Hepatic stellate cell (primary cell): ENCODE measurements at places on chromosomes 11 and 22.

GRCh38 chr11:59601788-59602187, 13.8 kb downstream of the OSBP start:
- no peak for DNase-seq

GRCh38 chr11:124801014-124801413, 808 bp upstream of the MSANTD2 start:
- peak; percentile 14 for DNase-seq

- no peak for DNase-seq
Measured at GRCh38 chr11:125935618-125936199, 10.1 kb upstream of the VSIG10L2 start.

DNA sequence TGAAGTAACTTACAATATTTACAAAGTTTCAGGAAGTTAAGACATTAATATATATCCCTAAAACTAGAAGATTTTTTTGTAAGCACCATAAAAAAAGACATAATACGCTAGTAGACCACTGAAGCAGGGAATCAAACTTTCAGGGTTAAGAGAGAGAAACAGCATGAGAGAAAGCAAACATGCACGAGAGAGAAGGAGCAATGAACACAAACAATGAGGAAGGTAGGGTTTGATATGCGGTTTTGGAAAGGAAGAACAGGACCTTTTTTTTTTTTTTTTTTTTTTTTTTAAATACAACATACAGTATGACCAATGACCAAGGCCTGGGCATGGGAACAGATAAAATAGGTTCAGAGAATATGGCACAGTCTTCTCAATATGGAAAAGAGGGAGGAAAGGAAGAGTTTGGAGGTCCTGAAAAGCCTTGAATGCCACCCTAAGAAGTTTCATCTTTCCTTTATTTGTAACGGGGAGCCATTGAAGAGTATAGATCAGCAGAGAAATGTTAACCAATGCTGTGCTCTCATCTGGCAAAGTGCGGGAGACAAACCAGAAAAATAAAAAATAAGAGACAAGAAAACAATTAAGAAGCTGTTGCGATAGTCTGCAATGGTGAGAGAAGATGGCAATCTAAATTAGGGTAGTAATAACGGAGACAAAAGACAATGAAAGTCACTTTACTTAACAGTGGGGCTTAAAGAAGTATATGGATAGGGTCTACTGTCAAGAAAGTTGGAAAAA, 101.0 kb downstream of the USP35 start:
- no peak for DNase-seq

- DNase-seq: no peak
Measured at GRCh38 chr11:34030382-34030781, 21.1 kb upstream of the CAPRIN1 start.

DNA sequence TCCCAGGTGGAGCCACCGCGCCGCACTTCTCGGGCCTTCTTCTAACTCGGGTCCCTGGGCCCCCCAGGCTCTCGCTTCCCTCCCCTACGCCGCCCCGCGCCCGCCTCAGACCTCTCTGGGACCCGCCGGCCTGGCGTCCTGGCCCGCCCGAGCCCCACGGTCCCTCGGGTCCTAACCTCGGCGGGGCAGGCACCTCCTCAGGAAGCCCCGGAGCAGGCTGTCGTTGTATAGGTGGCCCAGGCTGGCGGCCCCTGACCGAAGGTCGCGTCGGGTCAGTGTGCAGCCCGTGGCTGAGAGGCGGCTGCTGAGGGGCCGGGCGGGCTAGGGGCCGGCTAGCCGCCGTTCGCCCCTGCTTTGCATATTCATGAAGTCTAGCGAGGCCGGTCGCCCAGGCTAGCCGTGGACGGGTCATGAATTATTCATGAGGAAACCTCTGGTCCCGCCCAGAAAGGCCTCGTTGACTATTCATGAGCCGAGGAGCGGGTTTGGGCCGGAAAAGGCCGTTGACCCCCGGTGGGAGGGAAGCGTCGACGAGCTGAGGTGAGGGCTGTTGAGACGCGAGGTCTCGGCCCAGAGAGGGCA, at the start of gene HORMAD2:
Gene HORMAD2, plus strand, starts transcription at position 513 of the 582 bp plus-strand sequence. CDS start 13,489 bp downstream, outside the sequence.
- no peak for DNase-seq

- DNase-seq: no peak
Measured at GRCh38 chr11:1453611-1454034, 33.0 kb downstream of the MOB2 start.

- no peak for DNase-seq
Measured at GRCh38 chr11:80899381-80899780, 1458.6 kb upstream of the TENM4 start.

- peak; percentile 73 for DNase-seq
Measured at GRCh38 chr11:66619080-66619554, 2.7 kb downstream of the RBM14 start.

DNA sequence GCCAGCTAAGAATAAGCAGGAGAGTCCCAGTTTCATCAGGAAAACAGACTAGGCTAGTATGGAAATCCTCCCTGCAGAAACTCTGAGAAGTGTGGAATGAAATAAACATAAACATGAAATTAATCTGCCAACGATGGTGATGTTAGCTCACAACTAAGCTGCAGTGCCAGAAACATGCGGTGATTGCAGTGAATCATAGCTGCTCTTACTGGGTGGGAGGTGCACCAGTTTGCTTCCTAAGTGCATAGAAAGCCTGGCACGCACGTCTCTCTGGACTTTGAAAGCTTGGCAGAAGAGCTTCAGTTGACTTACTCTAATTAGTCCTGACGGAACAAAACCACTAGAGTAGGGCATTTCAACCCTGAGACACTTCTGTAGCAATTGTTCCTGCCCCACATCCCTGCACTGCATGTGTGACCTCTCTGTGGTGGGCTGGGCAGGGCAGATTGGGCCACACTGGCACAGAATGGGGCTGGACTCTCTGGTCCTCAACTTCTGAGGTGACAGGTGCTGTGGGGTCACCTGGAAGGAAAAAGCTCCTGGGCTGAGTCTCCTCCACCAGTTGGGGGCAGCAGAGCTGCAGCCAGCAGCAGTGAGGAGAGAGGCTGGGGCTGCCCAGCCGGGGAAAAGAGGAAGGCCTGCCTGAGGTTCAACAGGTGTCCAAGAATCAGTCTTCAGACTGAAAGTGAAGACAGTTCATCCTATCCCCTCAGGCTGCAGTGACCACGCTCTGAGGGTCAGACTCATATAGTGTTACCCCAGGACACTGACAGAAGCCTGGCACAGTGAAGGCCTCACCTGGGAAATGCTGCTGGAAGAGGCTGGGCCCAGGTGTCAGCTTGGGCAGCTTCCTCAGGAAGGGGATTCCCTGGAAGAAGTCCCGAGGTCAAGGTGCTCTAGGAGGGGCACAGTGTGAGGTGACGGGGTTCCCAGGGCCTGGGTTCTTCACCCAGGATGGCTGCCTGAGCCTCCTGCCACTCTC, 40.5 kb downstream of the GGTLC2 start:
- DNase-seq: no peak

GRCh38 chr22:36595940-36596339, 67.0 kb upstream of the EIF3D start:
- no peak for DNase-seq

DNA sequence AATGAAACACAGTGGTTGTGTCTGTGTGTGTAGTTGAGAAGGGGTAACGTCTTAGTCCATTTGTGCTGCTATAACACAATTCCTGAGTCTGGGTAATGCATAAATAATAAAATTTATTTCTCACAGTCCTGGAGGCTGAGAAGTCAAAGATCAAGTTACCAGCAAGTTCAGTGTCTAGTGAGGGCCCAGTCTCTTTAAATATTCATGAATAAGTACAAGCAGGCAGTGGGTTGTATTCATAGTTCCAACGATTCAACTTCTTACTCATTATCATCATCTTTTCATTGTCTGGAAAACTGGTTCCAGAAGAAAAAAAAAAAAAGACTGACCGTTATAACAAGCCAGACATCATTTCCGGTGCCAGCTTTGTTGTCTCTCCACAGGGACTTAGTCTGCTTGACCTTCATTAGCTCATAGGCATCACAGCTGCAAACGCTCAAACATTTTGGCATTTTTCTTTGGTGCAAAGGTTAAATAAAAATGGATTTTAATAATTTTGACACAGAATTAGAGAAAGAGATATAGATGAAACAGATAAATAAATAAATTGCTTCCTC, 1297.5 kb downstream of the LRRC4C start:
- DNase-seq: no peak

GRCh38 chr22:43017525-43018460, 2.8 kb upstream of the PACSIN2 start:
- DNase-seq: no peak

DNA sequence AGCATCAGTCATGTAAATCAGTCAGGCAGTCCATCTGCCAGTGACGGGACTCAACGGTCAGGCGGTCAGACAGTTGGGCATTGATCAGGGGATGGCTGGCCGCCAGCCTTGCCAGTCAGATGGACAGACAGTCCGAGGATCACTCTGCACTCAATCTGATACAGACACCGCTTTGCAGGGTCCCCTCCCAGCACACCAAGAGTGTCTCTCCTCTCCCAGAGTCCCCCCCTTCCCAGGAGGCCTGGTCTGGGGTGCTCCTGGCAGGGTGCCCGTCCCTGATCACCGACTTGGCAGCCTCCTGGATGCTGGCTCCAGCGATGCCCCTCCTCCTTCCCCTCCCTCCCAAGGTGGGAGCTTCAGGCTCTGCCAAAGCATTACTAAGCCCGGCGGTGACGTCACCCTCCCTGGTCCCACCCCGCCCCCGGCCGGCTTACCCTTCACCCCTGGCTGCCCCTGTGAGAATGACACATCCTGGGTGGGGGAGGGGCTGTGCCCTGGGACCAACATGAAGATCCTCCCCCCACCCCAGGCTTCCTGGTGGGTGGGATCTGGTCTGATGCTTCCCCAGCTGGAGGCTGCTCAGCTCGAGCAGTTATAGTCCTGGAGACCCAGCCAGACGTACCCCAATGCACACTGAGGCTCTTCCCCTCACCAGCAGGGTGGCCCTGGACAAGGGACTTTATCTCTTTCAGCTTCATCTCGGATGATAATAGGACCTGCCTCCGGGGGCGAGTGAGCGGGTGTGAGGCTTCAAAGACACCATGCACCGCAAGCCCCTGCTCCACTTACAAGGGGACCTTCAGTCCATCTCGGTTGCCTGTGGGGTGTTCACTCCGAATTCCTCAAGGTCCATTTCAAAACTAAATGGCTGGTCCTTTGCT, 69.2 kb downstream of the CD82 start:
- DNase-seq: peak; percentile 30

- no peak for DNase-seq
Measured at GRCh38 chr22:42396621-42397331, 35.4 kb downstream of the NFAM1 start.

DNA sequence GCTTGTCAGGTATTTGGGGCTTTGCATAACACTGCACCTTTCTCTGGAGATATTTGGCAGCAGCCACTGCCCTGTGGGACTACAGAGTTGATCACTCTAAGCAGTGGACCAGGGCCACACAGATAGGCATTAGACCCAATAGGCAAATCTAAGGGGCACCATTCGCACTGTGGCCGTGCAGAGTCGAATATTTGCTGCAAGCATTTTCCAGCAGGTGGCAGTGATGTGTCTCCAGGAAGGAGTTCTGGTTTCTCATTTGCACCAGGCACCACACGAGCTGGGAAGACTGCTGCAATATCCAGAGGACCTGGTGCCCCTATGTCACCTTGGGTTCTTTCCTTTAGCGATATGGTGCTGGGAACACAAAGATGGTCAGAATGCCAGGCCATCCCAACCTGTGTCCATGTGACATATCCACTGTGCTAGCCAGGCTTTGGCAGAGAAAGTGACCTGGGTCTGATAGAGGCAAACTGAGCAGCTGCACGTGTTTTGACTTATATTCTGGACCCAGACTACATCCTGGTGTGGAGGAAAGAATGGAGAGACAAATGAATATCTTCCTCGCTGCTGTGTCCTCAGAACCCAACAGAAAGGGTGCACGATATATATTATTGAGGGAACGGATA, 318.7 kb downstream of the BUD13 start:
- DNase-seq: peak; percentile 19

DNA sequence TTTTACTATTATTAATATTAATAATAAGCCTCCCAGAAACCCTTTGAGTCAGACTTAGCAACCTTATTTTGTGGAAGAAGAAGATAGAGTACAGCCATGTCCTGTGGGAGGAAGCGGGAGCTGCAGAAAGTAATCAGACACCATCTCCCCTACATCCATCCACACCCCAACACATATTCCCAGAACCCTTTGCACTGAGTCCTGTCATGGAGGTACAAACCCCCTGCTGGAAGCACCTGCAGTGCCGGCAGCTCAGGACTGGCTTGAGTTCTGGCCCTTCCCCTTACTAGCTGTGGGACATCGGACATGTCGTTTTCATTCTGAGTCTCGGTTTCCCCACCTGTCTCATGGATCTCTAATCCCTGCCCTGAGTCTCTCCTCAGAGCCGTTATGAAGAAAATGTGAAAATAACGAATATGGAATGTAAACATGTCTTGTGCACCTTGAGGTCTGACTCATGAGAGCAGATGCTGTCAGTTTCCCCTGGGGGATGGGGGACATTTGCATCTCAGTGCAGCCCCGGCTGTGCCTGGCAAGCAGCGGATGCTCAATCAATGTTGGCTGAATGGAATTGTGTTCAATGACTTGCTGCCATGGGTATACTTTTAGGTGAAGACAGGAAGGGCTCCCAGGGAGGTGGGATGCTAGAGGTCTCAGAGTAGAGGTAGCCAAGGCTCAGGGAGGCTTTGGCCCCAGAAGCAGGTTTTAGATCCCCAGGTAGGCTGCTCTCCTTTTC, 45.4 kb downstream of the TP53I11 start:
- DNase-seq: no peak

- no peak for DNase-seq
Measured at GRCh38 chr11:56898856-56899255, 89.9 kb upstream of the OR5AK2 start.
